Omental fat pad (tissue), 4 donors: ENCODE measurements at places on chromosomes 7 and 10. TPM values are rescaled to one million over a fixed set of nuclear protein-coding genes. Genes with fewer than 3 reads are reported as not detected.

The NANOS1 gene
- total RNA-seq: 12.1 TPM

The KCNH2 gene
- 0.47 TPM for total RNA-seq

The PTPN20 gene
- 0.24 TPM for total RNA-seq

The FGF8 gene
- total RNA-seq: not detected

The PRLHR gene
- total RNA-seq: not detected

The MPP7 gene
- total RNA-seq: 4.4 TPM

The RNF133 gene
- total RNA-seq: 1.6 TPM

The INA gene
- not detected for total RNA-seq

The DKK1 gene
- total RNA-seq: 13.3 TPM

The SLC18A3 gene
- total RNA-seq: not detected

DNA sequence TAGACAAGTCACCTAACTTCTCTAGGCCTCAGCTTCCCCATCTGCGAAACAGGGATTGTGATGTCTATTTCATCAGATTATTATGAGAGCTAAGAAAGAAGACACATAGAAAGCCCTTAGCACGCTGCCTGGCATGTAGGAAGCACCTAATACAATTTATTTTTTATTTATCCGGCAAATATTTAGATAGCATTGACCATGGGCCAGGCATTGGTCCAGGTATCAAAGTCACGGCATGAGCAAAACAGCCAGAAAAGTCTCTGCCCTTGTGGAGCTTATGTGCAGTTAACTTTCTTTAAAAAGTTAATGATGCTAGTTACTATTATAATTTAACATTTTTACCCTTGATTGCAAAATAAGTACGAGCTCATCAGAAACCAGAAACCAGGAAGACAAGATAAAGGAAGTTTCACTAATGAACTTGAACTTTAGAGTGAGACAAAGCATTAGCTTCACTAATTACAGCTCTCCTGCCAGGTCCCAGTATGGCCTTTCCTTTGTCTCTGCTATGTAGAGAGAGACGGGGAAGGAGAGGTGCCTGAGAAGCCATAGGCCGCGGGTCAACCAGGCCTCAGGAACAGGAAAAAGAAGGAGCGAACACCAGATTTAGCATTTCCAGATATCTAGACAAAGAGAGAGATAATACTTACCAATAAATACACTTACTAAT is 139.5 kb upstream of the ADAM12 start:
- DNase-seq: no peak

GRCh38 chr7:41169317-41169716 is 533.6 kb downstream of the INHBA start:
- DNase-seq: no peak

GRCh38 chr10:20582041-20582440 is 315.1 kb downstream of the NEBL start:
- no peak for DNase-seq

DNA sequence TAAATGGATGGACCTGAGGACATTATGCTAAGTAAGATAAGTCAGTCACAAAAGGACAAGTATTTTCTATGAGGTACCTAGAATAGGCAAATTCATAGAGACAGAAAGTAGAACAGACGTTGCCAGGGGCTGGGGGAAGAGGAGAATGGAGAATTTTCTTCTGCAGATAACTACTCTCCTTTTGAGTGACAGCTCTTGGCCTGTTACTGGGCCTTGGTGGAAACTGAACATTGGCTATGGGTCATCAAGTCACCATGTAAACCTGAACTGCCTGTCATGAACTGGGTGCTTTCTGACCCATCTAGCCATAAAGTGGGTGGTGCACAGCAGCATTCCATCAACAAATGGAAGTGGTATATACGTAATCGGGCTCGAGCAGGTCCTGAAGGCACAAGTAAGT is 29.3 kb upstream of the NFE2L3 start:
- DNase-seq: no peak

GRCh38 chr10:90959826-90960225 is 38.9 kb upstream of the ANKRD1 start:
- no peak for DNase-seq

- no peak for DNase-seq
Measured at GRCh38 chr7:102097601-102098161, 189.0 kb upstream of the SH2B2 start.

DNA sequence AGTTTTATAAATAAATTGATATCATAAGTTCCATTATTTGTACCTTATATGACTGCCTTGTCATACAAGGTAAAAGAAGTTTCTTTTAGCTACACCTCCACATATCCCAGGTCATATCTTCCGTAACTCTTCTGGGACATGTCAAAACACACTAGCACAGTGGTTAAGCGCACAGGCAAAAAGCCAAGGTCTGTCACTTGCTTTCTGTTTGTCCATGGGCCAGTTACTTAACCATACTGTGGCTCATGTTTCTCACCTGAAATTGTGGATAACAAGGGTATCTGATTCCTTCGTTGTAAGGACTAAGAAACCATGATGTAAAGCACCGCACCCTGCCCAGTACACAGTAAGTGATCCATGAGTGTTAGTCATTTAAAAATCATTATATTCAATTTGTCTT is 56.2 kb downstream of the SEMA3D start:
- DNase-seq: no peak

DNA sequence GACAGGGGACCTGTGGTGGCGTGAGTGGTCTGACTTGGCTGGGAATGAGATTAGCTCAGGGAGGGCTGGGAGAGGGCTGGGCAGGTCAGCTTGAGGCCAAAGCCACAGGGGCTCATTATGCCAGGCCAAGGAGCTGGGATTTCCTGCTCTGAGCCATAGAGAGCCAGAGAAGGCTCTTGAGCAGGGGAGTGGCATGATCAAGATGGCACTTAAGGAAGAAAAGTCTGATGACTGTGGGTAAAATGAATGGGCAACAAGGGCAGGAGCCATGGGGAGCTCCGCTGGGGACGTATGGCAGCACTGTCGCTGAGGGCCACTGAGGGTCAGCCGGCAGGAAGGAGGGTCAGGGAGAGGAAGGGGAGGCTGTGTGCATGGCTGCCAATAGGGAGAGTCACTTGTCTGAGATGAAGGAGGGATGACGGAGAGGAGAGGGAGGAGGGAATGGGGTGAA is 5.8 kb downstream of the ANTXRL start:
- no peak for DNase-seq

DNA sequence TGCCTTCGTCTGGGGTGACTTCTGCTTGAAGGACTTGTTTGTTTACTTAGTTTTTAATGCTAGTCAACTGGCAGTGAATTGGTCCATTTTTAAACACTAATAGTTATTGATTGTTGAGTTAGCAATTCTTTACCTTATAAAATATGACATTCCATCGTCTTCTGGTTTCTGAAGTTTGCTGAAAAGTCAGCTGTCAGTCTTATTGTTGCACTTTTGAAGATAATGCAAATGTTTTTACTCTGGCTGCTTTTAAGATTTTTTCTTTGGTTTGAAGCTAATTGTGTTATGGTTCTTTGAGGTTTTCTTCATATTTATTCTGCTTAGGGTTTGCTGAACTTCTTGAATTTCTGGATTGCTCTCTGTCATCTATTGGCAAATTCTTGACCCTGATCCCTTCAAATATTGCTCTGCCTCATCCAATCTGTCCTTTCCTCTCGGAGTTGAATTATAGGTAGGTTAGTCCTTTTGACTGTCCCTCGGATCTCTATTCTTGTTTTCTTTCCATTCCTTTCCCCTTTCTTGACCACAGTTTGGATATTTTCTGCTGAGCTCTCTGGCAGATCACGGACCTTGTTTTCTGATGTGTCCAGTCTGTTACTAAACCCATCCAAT is 24.2 kb downstream of the MGMT start:
- no peak for DNase-seq

DNA sequence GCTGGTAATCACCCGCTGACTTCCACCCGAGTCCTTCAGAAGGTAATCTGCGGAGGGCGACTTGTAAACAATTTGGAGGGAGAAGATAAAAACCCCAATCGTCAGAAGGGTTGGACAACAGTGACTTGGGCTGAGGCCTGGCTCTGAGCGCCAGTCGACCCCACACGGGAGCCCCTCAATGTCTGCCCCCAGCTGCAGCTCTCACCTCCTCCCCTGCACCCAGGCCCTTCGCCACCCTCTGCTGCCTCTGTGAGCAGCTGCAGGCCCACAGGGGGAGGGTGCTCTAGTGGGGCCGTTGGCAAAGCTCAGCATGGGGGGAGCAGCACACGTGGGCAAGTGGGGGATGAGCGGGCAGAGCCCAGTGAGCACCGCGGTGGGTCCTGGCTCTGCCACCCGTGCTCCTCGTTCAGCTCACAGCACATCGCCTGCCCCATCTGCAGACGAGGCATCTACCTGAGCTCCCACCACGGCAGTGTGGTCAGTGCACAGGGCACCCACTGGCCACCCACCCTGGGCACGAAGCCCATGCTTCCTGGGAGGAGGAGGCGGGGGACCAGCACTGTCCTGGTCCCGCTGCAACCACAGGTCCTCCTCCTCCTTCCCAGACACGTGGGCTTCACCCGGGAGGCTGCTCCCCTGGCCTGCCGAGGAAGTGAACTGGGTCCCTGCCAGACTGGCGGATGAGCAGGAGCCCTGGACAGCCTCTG is 280.5 kb downstream of the ELFN1 start:
- DNase-seq: no peak

GRCh38 chr10:100297242-100297641 is 10.8 kb upstream of the BLOC1S2 start:
- no peak for DNase-seq

GRCh38 chr7:124762611-124763143 is 2.9 kb downstream of the GPR37 start:
- no peak for DNase-seq

DNA sequence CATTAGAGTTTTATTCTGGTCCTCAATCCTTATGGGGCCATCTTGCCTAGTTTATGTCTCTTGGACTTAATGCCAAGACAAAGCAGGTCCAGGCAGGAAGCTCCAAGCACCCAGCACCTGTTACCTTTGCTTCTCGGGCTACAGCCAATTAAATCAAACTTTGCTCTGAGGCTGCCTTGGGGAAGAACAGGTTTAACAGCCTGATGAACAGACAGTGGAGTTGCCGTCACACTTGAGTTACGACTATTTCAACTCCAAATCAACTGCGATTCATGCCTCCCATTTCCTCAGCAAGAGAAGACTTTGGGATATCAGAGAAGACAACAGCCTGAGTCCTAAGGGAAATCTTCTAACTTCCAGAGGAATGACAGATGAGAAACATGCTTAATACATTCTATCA is 62.2 kb downstream of the XPNPEP1 start:
- no peak for DNase-seq

DNA sequence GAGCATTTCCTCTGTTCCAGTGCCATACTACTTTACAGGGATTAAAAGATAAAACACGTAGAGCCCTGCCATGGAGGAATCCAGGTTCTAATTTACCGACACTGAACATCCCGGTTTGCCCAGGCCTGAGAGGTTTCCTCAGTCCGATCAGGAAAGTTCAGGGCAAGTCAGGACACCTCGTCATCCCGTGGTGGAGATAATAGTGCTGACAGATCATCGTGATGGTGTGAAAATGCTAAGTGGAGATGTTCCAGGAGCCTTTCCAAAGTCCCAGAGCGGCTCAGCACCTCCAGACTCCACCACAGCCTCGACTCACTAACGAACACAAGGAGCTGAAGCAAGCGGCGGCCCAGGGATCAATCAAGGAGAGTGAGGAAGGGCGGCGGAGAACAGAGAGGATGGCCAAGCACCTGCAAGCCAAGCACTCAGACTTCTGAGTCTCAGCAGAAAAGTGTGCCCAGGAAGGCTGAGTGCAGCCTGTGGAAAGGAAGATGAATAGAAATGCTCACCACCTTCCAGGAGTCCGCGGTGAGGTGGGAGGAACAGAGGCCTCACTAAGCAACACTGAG is 103.7 kb upstream of the VWC2 start:
- no peak for DNase-seq
